ENCODE measurements at places on chromosomes 6 and 20.

GRCh38 chr6:135722190-135722589 lies 129.3 kb upstream of the PDE7B start:
- DNase-seq: no peak

DNA sequence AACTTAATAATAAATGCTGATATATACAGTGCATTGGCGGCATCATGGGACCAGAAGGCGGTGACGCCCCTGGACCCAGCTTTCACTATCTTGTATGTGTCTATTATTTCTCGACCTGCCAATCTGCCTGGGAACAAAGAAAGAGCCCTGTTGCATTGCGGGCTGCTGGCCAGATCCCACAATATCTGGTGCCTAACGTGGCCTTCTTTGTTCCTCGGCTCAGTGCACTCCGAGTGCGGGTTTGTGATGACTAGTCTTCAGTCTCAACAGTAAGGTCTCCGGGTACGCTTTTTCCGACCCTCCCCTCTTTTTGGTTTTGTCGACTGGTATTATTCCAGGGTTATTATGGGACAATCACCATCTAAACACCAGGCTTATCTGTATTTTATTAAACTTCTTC lies 291.5 kb downstream of the TBC1D32 start:
- no peak for DNase-seq

DNA sequence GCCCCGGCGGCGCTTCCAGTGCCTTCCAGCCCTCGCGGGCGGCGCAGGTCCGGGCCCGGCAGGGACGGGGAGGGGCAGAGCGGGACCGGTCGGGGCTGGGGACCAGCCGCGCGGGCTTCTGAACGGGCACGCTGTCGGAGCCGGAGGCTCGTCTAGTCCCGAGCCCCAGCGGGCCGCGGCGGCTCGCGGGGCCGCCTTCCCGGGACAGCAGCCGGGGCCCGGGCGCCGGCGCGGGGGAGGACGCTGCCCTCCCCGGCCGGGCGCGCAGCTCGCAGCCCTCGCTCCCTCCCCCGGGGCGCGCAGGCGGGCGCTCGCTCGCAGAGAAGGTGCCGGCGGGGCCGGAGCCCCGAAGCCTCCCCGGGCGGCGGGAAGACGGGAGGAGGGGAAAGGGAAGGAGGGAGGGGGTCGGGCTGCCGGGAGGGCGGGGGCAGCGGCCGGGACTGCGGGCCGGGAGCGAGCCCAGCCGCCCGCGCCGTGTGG lies 696 bp upstream of the SIRPA start:
- no peak for DNase-seq

DNA sequence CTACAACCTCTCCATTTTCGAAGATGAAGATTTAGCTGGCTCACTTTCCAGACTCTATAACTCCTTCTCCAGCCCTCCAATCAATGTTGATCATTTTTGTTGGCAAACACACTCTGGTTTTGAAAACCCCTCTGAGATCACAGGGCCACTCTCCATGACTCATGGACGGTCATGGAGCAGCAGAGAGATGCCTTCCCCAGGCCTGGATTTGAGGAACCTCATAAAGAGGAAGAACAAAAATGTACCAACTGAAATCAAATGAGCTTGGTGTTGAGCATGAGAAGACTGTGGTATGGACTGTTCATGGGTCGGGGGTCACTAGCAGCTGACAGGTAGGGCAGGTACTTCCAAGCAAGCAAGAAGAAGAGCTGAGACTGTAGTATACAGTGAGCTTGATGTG lies 112.8 kb upstream of the INSM1 start:
- no peak for DNase-seq

DNA sequence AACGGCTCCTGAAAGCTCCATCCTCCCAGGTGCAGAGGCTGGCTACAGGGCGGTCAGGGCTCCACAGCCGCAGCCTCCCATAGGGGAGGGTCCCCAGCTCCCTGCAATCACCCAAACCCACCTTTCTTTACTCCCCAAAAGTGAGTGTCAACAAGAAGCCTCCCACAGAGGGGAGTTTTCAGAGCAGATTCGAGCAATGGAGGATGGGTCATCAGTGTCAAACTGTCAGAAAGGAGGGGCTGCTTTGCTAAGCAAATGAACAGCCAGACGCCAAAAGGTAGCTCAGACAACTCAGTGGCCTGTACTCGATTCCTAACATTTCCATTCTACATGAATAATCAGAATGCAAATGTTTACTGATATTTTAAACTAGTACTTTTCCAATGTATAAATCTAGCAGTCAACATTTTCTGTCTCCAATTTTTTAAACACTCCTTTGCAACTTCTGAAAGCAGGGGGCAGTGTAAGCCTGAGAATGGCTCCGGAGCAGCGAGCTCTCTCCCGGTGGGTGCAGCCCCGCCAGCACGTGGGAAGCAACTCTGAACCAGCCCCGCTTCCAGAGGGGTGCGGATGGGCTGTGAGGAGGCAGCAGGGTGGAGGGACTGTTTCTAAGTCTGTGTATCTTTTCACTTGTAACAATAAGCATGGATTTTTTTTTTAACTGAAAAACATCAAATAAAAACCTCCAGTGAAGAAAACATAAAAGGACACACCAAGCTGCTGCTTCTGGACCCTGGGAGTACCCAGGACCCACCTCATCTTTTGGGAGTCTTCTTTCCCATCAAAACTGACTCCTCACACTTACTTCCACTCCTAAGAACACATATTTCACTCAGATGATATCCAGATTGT lies 54.9 kb downstream of the TAF4 start:
- DNase-seq: peak; percentile 24

GRCh38 chr6:138833816-138834539 lies 38.1 kb downstream of the ECT2L start:
- DNase-seq: peak; percentile 85

- DNase-seq: no peak
These were observed 322.3 kb upstream of the SULF2 start for GRCh38 chr20:48107560-48107959.

DNA sequence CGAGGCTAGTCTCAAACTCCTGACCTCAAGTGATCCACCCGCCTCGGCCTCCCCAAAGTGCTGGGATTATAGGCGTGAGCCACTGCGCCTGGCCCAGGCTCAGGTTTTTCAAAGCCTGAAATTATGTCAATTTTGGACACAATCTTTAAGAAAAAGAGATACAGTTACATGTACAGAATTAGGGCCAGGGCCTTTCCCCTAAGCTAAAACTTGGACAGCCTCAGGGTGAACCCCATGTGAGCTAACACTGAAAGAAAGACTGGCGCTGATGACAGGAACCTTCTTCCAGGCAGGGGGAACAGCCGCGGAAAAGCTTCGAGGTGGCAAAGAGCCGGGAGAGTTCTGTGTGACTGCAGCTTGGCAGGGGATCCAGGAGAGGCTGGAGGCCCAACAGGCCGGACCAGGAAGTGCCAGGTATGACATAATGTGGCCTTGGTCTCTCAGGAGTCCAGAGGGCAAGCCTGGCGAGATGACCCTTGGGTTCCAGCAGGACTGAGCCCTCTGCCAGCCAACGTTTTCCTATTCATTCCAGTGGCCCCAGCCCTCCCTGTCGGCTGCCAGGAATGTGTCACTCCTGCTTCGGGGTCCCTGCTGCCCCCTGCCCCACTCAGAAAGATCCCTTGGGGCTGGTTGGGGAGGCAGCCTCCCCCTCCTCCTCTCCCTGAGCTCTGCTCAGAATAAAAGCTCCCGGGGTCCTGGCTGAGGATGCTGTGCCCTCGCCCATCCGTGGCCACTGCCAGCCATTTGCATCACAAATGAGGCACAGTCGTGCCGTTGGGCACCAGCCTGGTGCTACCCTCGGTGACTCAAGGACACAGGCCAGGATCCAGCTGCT lies 37.3 kb downstream of the RBM38 start:
- DNase-seq: no peak

- no peak for DNase-seq
These were observed 114.0 kb downstream of the TRMT11 start for GRCh38 chr6:126100386-126100785.

DNA sequence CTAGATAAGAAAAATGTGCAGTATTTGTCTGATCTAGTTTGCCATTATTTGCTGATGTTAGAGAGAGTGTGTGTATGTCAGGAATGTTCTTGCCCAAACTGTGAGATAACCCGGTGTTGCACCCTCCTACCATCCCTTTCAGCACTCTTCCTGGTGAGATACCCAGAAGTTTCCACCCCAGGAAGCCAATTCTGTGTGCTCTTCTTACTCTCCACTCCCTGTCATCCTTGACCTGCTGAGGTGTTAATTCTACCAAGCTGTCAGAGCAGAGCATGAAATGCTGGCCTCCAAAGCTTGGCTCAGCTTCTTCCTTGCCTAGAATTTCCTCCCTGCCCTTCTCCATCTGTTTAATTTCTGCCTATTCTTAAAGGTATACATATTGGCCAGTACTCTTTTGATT lies 237.3 kb upstream of the CNR1 start:
- DNase-seq: no peak

All from NCI-H2081 (cell line).